Hindlimb muscle (tissue), 1 donor: ENCODE measurements at places on chromosomes 1 and 21. TPM values are rescaled to one million over a fixed set of nuclear protein-coding genes. Genes with fewer than 3 reads are reported as not detected.

TMEM82 gene
- polyA plus RNA-seq = not detected

FCER1A gene
- polyA plus RNA-seq = 0.50 TPM

DNA sequence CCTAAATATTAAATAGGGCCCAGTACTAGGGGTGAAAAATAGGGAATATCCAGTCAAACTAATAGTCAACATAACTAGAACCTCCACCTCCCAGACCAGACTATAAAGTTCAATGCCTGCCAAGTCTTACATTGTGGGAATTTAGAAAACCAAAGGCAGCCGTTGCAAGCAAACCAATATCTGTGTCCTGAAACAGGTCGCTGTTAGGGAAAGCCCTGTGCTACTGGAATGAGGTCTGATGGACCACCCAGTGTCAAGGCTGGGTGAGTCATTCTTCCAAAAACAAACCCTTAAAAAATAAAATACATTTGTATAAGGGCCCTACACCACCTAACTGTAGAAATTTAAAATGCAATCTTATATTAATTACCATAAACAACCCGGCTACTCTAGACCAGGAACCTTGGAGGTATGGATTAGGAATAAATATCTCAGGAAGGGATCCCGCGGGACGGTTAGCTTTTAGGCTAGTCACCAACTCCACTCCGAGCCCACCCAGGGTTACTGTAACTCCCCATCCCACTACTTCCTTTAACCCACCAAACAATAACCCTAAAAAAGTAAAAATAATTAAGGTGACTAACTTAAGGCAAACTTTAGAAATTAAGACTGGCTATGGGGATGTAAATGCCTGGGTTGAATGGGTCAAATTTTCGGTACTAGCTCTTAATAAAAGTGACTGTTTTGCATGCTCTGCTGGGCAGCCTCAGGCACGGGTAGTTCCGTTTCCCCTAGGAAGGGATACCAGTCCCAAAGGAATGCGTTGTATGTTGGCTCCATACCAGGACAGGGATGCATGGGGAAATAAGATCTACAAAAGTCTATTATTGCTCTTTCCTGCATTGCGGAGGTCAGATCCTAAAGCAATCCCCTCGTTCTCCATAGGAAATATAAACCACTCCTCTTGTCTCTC lies 65.4 kb upstream of the TLR5 start:
- no peak for DNase-seq

GRCh38 chr1:242089911-242090310 lies 91.0 kb upstream of the MAP1LC3C start:
- no peak for DNase-seq

- DNase-seq = no peak
Measured at GRCh38 chr1:25047506-25048240, 117.6 kb upstream of the RUNX3 start.

- DNase-seq = no peak
Measured at GRCh38 chr1:185699874-185700273, 34.3 kb upstream of the HMCN1 start.

DNA sequence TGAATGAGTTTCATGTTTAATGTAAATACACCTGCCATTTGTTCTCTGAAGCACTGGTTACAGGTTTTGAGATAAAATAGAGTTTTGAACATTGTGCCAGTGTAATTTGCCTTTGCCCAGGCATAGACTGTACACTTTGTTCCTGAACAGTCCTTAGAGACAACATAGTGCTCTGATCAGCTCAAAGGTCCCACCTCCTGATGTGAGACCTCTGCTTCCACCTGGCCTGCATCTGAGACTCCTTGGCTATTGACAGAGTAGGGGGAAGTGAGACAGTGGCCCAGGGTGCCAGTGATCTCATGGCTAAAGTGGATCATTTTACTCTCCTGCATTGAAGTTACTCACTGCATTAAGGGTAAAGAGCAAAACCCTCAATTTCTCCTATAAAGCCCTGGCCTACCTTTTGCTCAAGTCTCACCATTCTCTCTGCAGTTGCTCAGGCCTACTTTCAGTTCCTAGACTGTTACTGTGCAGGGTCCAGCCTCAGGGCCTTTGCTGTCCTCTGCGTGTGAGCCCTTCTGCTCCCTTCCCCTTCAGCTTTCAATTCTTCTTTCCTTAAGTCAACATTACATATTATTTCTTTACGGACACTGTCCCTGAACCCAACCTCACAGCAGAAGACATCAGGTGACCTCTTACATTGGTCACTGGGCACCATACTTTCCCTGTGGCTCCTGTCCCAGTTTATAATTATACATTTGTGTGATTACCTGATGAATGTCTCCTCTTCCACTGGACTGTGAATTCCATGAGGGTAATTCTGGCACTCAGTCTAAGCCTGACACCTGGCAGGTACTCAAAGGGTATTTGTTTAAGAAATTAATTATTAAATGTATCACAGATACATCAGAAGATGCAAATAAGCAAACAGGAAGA lies 142.9 kb downstream of the ROR1 start:
- no peak for DNase-seq
